ENCODE measurements at places on chromosomes 3 and 15. TPM values are rescaled to one million over a fixed set of nuclear protein-coding genes. Genes with fewer than 3 reads are reported as not detected.

GRCh38 chr3:106302451-106303221 lies 433.8 kb upstream of the CBLB start:
- ATAC-seq, result peak; percentile 86

- no peak for ATAC-seq
Observed at GRCh38 chr3:64685800-64686445, 1.9 kb downstream of the ADAMTS9 start.

DNA sequence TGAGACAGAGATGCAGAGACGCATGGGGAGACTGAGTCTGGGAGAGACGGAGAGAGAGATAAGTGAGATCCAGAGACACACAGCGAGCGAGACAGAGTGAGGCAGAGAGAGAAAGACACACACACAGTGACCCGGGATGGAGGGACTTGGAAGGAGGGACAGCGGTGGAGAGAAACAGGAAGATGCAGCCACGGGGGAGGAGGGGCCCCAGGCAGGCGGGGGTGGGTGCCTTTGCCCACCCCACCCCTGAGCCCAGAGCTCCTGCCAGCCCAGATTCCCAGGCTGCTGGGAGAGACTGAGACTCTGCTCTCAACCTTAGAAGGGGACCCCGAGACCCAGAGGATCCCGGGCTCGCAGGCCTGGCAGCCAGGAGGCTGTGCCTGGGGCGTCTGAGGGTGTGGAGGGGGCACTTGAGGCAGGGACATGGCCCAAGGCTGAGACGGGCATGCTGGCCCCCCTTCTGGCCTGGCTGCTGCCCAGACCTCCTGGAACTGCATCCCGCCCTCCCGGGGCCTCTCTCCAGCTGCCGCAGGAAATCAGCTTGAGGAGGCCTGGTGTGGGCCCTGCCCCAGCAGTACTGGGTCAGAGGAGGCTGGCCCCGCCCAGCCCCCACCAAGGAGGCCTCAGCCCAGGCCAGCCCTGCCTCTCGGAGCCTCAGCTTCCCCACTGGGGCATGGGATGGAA lies 18.1 kb downstream of the H1-8 start:
- no peak for ATAC-seq

GRCh38 chr3:126349071-126349470 lies 8.1 kb downstream of the KLF15 start:
- ATAC-seq, result no peak

DNA sequence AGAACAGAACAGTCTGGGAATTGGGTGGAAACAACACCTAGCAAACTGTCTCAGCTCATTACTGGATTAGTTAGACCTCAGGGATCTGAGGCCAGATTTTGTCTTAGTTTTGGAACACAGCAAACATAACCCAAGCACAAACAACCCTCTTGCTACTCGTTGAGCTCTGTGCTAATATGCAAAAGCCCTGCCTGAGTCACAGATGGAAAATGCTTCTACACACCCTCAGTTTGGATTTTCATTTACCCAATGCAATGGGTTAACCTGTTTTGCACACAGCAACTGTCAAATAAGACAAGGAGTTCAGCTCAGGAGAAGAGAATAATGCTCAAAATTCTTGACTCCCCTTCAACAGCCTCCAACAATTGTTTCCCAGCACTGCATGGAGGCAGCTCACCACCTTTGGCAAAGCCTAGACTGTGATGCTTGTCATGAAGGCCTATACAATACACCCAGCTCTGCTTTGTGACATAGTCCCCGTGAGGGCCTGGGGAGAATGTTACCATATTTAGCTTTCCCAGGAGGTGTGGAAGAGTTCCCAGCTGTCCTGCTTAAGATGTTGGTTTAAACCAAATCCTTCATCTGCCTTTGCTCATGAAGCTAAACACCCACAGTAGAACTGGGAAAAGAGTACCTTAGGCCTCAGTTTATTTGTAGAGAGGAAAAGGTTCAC lies 68.9 kb upstream of the MNS1 start:
- no peak for ATAC-seq

- no peak for ATAC-seq
Observed at GRCh38 chr3:10806006-10806405, 10.0 kb upstream of the SLC6A11 start.

DNA sequence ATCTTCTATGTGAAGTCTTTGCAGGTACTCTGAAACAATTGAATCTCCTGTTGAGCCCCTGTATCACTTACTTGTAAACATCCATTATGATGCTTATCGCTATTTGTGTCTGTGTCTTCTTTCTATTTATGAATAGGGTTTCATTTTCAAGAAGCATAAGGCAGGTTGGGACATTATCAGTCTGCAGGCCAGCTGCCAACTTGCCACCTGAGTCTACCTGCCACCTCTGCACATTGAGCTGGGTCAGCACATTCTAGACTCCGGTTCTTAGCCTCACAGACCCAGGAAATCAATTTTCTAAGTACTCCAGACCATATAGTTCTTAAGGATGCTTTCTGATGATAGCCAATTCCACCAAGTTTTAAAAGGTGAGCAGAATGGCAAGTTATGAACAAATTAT lies 105.7 kb upstream of the MCTP2 start:
- no peak for ATAC-seq

DNA sequence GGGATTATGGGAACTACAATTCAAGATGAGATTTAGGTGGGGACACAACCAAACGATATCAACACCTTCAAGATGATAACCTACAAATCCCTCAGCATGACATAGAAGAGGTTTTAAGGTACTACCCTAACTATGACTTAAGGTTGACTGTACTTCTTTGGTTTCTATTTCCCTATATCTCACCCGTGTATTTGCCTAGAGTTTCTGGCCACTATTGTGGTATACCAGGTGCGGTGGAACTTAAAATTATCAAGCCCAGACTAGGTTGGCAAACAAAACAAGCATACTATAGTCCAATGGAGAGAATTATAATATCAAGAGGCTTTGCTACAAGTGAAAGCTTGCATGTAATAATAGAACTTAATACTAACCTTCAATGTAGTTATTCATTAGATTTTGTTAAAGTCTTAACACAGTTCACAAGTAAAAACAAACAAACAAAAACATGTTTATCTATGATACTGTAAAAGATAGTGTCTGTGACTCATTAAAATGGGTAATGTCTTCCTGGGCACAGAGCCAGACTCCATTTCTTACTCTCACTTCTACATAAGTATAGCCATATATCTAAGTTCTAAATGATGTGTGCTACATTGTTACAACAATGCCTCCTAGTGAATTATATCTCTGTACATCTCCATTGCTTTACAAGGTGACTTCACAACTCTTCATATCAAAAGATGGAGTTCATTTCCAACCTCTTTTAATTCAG lies 479.1 kb downstream of the ZBBX start:
- no peak for ATAC-seq

GRCh38 chr3:176431991-176432390 lies 765.3 kb downstream of the TBL1XR1 start:
- ATAC-seq, result no peak

DNA sequence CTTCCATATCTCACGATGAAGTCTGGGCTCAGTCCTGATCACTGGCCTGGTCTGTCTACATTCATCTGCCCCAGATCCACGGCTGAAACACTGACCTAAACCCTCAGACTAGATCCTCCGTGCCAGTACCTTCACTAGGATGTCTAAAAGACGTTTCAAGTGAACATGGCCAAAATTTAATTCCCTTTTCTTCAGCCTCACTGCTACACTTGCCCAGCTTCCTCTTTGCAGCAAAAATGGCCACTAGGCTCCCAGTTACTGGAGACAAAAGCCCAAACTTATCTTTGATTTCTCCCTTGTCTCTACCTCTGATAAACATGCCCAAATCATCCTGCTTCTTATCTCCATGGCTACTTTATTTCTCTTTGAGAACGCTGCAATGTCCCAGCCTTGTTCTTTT lies 1.7 kb downstream of the RASSF1 start:
- no peak for ATAC-seq

DNA sequence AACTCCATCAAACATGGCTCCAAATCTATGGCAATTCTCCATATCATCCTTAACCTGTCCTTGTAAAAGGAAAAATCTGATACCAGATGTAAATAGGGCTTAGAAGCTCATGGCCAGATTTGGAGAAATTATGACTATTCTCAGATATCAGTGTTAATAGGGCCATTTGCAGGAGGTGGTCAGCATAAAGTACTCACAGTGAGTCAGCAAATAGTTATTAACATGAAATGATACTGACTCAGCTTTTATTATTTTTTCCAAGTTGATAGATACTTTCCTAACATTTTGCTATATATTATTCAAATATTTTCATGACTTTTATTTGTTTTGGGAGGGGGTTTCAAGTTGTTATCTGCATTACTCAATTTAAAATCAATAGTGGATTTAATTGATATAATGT lies 255.8 kb downstream of the MFSD1 start:
- no peak for ATAC-seq

DNA sequence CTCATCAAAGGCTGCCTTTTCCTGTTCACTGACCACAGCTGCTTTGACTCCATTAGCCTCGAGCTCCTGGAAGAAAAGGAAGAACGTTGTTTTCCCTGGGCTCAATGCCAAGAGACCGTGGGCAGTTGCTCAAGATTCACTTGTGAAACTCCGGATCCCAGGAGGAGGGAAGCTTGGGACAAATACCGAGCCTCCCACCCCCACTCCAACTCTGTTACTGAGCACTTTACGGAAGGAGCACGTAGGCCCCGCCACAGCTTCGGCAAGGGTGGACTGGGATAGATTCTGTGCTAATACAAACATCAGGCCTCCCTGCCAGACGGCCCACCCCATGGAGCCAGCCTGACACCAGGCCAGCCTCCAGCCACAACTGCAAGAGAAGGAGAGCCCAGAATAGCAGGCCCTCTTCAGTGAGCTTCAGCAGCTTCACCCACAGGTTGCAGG lies 10.8 kb upstream of the FANCD2 start:
- no peak for ATAC-seq

- peak; percentile 37 for ATAC-seq
Observed at GRCh38 chr15:56537881-56538280, 72.9 kb upstream of the MNS1 start.

DNA sequence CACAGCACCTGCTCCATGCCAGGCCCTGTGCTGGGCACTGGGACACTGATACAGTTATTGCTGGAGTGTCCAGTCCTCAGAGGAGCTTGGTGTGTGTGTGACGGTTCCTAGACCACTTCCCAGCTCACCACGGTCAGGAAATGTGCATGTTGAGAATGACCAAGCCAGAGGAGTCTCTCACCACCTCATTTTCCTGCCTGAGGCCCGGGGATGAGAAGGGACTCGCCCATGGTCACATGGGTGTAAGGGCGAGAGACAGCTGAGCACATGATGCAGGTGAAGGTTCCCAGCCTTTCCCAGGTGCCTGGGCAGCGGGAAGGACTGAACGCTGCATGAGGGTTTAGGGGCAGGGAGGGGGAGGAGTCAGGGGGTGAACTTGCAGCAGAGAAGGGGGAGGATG lies 180.9 kb upstream of the TLE3 start:
- no peak for ATAC-seq

DNA sequence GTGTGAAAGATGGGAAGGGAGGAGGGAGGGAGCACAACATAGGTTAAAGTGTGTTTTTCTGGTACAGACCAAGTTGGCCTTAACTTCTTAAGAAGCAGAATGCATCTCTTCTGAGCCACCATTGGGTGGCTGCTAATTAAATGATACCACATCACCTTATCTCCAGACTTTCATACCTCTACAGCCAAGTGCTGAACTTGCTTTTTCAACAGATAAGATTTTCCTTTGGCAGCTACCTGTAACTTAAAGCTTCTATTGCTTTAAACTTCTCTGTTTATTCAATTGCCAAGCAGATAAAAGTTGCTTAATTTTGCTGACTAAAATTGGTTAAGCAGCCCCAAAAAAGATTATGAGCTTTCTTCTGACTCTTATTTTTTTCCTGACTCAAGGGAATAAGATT lies 292.4 kb upstream of the SGO1 start:
- ATAC-seq, result no peak

- no peak for ATAC-seq
Observed at GRCh38 chr3:124557-125179, 71.9 kb upstream of the CHL1 start.

DNA sequence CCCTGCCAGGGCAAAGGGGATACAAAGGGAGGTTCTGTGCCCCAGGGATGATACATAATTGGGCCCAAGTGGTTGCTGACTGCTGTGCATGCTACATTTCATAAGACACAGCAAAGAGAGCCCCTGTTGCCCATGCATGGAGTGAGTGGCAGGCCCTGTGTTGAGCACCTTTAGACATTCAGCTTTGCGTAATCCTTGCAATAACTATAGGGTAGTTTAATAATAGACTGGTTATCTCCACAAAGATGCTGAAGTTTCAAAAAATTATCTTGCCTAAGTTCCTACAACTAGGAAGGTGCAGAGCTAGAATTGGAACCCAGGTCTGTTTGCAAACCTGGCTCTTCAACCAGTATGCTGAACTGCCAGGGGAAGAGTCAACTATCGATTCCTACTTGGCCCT lies 1.7 kb upstream of the OGG1 start:
- no peak for ATAC-seq

DNA sequence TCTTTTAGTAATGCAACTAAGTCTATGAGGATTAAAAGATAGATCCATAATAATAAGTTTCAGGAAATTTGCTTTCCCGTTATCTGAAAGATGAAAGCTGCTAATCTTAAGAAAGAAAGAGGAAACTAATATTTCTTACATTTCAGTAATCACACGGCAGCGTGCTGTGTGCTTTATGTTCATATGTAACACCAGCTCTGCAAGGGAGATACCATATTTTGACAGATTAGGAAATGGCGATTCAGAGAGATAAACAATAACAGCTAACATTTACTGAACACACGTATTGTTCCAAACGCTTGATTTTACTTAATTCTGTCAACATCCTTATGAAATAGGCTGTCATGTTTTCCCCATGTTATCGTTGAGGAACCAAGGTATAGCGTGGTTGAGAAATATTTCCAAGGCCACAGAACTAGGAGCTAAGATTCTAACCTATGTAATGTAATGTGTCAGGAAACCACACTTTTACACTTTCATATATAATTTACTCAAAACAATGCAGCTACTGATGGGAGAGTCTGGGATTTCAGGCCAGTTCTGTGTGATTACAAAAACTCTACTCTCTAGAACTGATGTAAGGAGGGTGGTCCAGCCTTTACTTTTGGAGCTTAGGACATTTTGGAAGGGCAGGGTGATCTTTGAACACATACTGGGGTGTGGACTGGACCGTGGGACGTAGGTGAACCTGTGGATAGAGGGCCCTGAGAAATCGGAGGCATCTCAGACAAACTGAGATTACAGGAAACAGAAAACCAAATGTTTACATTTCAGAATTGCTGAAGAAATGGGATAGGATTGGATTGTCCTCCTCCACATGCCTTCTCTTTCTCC lies 100.6 kb downstream of the IL1RAP start:
- ATAC-seq, result peak; percentile 9

ABHD14A gene
- total RNA-seq, result 10.5 TPM

HACD3 gene
- total RNA-seq, result 44.7 TPM

SLC22A13 gene
- total RNA-seq, result 0.99 TPM

PLIN1 gene
- 1.2 TPM for total RNA-seq

TMC3 gene
- not detected for total RNA-seq

TSC22D2 gene
- total RNA-seq, result 13.9 TPM

RASL12 gene
- not detected for total RNA-seq

STT3B gene
- total RNA-seq, result 155 TPM

Measured in activated T-helper 17 cell treated with anti-CD3 and anti-CD28 coated beads, Interleukin-2, amount 50 U/mL, for 72 hours (primary cell).